ENCODE measurements at places on chromosomes 7 and 10.

- no peak for DNase-seq
Measured at GRCh38 chr10:129580901-129581300, 113.9 kb downstream of the MGMT start.

DNA sequence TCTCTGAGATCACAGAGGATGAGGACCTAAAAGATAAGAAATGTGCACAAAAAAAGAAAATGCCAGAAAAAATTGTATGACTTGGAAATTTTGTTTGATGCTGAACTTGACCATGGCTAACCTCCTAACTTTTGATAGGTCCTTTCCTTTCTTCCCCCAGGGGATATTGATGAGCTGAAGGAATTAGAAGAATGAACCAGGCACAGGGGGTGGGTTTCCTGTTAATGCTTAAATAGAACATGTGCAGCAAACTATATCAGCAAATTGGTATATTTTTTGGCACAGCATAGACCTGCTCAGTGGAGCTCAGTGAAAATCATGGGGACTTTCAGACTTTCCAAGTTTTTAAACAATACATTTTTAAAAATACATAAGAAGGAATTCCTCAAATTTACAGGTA lies 300.7 kb downstream of the HDAC9 start:
- DNase-seq: no peak

DNA sequence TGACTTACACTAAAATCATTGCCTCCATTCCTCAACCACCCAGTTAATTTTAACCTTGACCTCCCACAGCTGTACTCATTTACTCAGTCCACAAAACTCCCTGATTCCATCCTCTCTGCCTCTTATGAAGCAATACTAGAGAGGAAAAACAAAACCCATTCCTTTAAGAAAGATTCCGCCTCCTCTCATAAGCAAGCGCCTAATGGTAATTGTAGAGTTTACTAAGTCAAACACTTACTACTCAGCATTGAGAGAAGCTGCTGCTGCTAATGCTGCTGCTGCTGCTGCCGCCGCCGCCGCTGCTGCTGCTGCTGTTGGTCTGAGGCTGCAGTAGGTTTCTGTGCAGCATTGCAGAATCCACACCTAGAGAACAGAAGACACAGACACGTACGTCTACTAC lies 2.1 kb upstream of the ADD3 start:
- DNase-seq: peak; percentile 86

DNA sequence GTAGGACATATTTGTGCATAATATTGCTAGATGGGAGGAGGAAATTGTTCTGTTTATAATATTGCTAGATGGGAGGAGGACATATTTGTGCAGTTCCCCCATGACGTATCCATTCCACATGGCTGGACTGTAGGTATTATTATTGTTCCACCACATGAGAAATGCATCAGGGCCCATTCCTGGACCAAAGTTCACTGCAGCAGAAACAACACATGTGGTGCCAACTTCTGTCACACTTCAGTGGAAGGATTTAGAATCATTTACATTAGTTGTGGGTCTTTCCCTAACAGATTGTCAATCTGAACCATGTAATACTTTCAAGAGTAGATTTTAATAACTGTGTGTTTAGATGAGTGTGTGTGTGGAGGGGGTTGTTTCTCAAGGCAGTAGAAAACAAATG lies 32.7 kb upstream of the MACC1 start:
- DNase-seq: no peak

GRCh38 chr7:12239806-12240205 lies 28.7 kb downstream of the TMEM106B start:
- no peak for DNase-seq

GRCh38 chr10:124092860-124093773 lies at the start of gene CHST15:
Gene CHST15, minus strand, starts transcription at chr10:124093598. Its CDS starts 47,386 bp downstream, at chr10:124046212.
- peak; percentile 51 for DNase-seq

DNA sequence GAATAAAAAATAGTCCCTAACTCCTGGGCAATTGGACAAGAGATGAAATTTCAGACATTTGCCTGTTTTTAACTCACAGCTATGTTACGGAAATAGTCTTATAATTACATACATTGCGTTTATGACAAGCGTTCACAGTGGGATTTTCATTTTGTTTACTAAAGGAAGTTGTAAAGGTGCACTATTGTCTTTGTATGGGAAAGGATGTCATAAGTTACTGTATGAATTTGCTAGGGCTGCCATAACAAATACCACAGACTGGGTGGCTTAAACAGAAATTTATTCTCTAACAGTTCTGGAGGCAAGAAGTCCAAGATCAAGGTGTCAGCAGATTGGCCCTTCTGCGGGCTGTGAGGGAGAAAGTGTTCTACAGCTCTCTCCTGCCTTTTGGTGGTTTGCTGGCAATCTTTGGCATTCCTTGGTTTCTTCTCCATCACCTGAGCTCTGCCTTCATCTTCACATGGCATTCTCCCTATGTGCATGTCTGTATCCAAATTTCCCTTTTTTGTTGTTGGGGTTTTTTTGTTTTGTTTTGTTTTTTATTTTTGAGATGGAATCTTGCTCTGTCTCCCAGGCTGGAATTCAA lies 5.6 kb downstream of the NFE2L3 start:
- DNase-seq: no peak

DNA sequence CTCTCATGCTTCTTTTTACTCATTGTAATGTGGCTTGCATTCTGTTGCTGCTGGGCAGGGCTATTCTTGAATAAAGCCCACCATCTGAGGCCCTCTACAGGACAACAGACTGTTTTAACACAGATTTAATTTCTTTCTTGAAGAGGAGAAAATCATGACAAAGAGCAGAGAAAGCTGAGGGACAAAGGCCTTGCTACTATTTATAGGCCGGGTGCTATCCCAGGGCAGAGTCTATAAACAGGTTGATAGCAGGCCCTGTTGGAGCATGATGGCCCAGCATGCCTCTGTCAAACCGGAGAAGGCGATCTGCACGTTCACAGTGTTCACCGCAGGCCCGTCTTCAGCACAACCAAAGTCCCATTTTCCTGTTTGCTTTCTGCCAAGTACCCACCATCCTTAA lies 3.0 kb downstream of the VIPR2 start:
- DNase-seq: no peak

DNA sequence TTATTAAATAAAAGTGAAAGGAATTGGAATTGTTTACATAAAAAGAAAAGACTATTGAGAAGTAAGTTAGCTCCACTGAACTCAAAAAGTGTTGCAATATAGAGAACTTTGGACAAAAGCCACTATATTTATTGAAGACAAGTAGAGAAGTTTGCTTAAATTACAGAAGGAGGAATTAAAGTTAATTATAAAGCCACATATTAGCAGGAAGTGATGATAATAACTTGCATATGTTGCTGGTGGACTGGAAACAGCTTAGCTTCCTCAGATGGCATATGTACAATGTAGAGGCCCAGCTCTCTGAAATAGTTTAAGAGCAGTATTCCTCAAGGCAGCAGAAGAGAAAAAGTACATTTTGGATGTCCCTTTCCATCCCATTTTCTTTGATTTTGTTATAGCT lies 400.7 kb downstream of the GATA3 start:
- no peak for DNase-seq

DNA sequence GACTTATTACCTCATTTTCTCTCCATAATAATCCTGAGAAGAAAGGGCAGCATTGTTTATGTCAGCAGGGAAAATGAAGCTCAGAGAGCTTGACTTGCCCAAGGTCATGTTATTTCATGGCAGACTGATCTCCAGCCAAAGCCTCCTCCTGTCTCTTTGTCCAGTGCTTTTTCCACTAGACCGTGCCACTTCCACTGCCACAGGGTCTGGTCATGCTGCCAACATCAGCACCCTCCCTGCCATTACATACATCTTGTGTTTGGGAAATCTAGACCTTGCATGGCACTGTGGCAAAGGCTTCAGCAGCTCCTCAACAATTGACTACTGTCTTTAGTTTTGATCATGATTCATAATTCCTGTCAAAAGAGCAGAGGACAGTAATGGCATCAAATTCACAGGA lies 25.1 kb downstream of the NRCAM start:
- DNase-seq: no peak

- no peak for DNase-seq
Measured at GRCh38 chr7:106223156-106223555, 61.6 kb downstream of the NAMPT start.

- no peak for DNase-seq
Measured at GRCh38 chr7:126570845-126571244, 681.9 kb downstream of the GRM8 start.

- no peak for DNase-seq
Measured at GRCh38 chr7:75660566-75661215, 78.0 kb downstream of the HIP1 start.

DNA sequence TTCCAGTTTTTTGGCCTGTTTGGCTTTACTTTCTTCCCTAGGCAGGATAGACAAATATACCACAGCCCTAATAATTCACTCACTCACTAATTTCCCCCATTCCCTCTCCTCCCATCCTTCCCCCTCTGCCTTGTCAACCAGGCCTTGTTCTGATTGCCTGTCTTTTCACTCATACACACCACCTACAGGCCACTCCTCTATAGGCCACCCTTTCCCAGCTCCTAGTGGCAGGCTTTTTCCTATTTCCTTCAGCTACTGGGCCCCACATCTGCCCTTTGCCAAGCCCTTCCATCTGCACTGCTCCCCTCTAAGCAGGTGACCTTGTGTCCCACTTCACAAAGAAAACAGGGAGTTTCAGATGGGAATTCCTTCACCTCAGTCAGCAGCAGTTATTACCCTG lies 59.8 kb upstream of the MSRB2 start:
- DNase-seq: peak; percentile 3

- DNase-seq: no peak
Measured at GRCh38 chr7:12360948-12361347, 42.7 kb downstream of the VWDE start.

DNA sequence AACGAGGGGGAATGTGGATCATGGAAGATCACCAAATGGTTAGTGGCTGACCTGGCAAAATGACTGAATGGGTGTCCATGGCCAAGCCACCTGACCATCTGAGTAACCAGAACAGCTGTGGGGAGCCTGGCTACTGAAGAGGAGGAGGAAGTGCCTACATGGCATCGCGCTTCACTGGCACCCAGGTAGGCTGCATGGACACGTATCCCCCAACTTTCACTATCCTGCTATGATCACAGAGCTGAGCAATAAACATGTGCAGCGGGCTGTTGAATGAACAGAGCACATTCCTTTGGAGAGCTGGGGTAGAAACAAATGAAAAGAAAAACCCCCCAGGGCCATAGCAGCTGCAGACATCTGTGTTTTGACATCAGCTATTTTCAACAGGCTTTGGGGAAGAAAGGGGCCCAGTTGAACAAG lies 6.5 kb downstream of the AKR1B1 start:
- peak; percentile 44 for DNase-seq

DNA sequence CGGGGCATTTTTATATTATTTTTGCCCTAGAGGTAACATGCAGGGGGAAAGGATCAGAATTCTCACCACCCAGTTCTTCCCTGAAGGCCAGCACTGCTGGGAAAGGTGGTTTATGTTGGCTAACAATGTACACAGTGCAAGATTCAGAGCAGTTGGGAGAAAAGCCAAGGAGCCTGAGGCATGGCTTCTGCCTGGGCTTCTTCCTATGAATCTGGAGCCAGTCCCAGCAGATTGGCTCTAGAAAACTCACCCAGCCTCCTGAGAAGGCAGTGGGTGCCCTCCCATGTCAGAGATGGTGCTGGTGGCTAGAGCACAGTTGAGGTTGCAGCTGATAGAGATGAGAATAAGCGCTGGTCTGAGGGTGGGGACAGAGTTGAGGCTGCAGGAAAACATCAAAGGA lies 44.7 kb upstream of the GPR26 start:
- DNase-seq: peak; percentile 66

GRCh38 chr7:114652041-114652440 lies 237.4 kb downstream of the FOXP2 start:
- DNase-seq: no peak

DNA sequence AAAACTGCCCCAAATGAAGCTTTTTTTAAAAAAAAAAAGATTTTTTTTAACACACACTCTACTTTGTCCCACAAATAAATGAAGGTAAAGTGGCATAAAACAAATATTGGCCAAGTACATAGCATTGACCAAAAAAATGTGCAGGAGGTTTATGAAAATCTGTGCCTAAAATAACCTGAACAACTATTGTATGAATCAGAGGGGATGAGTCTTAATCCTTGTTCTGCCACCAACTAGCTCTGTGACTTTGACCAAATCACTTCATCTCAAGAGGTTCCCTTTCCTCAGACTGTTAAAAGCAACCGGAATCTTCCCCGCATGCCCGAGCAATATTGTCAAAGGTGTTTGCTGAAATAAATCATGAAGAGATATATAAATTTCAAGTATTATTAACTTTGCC lies 150.4 kb upstream of the NEBL start:
- no peak for DNase-seq

DNA sequence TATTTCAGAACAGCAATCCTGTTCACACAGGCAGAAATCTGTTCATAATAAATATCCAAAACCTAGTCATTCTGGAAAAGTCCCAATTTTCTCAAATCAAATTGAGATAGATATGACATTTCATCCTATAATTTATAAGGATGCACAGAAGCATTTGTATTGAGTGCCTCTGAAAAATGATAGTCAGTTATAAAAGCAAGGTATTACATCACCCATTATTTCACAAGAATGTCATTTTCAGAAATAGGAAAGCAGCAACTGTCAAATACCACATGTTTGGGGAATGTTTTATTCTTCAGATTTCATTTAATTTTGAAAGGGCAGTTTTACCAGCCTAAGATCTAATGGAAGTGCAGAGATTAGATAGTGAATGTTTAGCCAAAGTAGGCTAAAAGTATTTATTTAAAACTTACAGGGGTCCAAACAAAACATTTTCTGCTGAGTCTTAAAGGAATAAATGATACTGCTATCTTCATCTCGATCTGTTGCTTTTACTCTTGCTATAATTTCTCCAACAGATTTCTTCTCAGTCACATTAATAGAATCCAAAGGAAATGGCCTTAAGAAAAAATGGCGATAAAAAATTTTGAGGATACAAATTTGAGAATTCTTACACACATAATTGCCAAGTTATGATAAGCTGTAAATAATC lies 185.8 kb downstream of the HGF start:
- DNase-seq: peak; percentile 31

- DNase-seq: no peak
Measured at GRCh38 chr10:10213237-10213636, 804.4 kb upstream of the CELF2 start.

GRCh38 chr7:33089142-33089541 lies 20.1 kb downstream of the RP9 start:
- DNase-seq: no peak

- DNase-seq: no peak
Measured at GRCh38 chr10:104796823-104797222, 155.7 kb downstream of the SORCS3 start.

All from EH (cell line).